ENCODE measurements at places on chromosomes 2 and 18.

GRCh38 chr18:2529154-2529553 lies 42.2 kb downstream of the METTL4 start:
- no peak for DNase-seq

DNA sequence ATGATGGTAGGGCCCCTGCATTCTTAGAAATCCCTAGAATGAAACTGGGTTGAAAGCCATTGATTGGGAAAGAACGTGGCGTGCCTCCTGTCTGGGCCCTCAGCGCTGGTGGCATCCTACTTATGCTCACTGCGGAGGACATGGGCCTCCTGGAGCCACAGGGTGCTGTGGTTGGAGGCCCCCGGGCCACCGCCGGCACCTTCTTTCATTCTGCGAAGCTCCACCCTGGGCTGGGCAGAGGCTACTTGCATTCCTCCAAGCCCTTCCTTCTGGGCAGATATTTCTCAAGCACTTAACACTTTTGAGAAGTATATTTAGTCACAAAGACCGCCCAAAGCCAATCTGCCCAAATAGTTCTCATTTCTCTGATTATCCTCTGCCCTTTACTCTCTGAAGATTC lies 311.9 kb downstream of the MYCN start:
- DNase-seq: no peak

DNA sequence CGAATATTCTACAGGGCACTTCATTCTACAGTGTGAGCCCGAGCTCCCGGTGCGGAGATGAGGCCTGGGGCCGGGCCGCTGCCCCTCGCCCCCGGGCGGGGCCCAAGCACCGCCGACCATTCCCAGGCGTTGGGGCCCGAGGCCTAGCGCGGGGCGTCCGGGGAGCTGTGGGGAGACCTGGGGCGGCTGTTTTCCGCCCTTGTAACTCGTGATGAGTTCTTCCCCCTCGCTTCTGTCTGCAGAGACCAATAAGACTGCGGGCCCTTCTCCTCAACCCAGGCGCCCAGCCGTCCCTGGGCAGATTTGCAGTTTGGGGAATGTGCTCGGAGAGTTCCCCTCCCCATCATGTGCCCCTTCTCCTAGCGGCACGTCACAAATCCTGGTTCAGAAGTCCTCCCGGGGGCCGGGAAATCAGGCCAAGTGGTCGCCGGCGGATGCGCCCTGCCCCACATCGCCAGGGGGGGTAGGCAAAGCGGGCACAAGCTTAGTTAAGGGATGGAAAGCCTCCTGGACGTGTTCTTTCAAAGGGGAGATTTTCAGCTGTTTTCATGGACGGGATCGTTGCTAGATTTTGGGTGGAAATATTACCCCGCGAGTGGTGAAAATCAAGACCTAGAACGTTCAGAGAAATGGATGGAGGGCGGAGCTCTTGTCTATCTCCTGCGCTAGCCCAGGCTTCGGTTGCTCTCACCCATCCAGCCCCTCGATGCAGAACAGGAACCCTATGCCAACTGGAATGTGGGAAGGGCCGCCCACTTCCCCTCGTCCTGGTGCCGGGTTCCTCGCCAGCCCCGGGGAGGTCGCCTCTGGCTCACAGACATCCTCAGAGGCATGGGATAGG lies 18.8 kb upstream of the HAAO start:
- peak; percentile 28 for DNase-seq

- no peak for DNase-seq
Observed at GRCh38 chr18:78480262-78481054, 499.2 kb upstream of the SALL3 start.

DNA sequence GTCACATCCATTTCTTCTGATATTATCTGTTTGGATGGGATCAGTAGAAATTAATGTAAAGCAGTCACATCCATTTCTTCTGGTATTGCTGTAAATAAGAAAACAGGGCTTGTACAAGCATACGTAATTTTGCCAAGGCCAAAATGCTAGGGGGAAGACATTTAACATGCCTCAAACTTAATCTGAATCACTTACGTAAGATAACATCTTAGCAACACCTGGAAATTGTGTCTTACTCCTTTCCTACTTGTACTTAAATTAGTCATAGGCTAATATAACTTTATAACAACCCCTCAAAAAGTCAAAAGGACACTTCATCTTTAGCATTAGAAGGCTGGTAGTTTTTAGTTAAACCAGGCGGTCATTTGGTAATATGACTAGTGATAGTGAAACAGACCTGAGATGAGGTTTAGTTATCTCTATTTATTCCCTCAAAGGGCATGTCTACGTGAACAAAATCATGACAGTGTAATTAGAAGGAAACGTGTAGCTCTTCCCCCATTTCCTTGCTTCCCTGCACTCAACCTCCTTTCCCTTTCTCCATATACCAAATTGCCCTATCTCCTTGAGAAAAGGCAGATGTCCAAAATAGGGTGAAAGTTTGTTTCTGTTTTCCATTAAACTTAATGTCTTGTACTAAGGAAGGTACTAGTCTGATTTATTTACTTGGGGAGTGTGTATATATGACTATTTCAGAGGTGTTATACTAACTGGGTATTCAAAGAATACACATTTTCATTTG lies 99.3 kb upstream of the FZD5 start:
- DNase-seq: no peak

DNA sequence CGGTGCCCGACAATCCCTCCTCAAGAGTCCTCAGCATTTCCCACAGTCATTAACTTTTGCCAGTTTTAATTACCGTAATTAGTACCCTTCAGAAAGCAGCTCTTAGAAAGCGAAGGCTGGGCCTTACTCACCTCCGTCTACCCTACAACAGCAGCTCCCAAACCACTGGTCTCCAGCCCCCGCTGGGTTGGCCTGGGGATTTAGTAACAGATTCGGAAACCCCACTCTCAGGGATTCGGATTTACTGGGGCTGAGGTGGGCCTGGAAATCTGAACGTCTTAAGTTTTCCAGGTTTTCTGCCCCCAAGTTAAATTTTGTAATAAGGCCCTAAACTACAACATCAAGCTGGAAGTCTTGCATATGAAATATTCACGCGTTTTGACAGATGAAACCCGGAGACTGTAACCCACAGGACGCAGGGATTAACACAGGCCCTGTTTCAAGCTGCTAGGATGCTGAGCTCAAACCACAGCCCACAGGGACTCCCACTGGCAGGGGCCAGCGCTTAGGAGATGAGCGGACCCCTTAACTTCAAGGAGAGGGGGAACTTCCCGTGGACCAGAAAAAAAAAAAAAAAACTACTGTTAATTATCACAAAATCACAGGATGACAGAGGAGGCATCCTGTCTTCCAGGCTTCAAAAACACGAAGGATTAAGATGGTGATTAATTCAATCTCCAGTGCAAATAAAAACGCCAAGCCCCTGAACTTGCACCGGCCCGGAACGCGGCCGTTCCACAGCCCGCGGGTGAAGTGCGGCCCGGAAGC lies 985 bp downstream of the ILKAP start:
- no peak for DNase-seq

GRCh38 chr2:151861174-151861573 lies 33.0 kb upstream of the ARL5A start:
- no peak for DNase-seq

- DNase-seq: no peak
Observed at GRCh38 chr2:240271716-240272341, 131.4 kb upstream of the OTOS start.

DNA sequence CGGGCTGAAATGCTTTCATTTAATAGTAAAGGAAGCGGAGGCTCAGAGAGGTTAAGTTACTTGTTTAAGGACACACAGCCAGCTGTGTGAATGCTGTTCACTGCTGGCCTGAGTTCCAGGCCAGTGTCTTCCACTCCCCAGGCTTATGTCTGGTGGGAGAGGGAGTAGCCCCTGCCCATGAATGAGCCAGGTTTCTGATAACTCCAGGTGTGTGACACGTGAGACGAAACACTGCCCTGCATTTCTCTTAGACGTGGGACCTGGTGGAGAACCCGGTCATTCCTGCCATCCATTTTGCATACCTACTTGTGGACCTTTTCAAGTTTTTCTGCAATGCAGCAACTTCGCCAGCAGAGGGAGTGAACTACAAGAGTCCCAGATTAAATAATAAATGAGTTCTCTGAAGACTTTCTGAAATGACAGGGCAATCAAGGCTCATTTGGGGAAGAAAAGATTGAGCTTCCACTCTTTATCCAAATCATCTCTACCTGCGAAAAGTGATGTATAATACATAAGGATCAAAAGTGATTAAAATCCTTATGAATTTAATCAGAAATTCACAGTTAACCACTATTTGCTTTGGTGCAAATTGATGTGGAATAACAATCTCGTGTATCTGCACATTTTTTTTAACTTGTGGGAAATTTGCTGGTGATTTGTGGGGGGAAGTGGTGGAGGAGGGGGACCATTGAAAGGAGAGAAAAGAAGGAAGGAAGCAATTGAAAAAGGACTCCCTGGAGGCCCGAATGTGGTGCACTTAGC lies 79.4 kb upstream of the ASB18 start:
- DNase-seq: no peak

Data from T-helper 1 cell (primary cell).